Fibroblast of mammary gland (primary cell): ENCODE measurements at places on chromosomes 13 and 19.
A peak's percentile ranks its signal among the peaks of the same experiment; 100 is the strongest.

- DNase-seq = peak; percentile 26
These were observed 677 bp downstream of the TGDS start for GRCh38 chr13:94595001-94595949.

- DNase-seq = no peak
These were observed 46.5 kb upstream of the RCBTB2 start for GRCh38 chr13:48579165-48579918.

- no peak for DNase-seq
These were observed 2452.1 kb downstream of the PCDH9 start for GRCh38 chr13:64778002-64778401.

GRCh38 chr19:21569494-21569865 is 64.1 kb downstream of the ZNF429 start:
- peak; percentile 6 for DNase-seq

- no peak for DNase-seq
These were observed 44.2 kb downstream of the MBNL2 start for GRCh38 chr13:97266332-97266731.

GRCh38 chr19:42148266-42148665 is 16.0 kb upstream of the POU2F2 start:
- DNase-seq = no peak

GRCh38 chr13:44810061-44810840 is 179.0 kb downstream of the NUFIP1 start:
- DNase-seq = no peak

DNA sequence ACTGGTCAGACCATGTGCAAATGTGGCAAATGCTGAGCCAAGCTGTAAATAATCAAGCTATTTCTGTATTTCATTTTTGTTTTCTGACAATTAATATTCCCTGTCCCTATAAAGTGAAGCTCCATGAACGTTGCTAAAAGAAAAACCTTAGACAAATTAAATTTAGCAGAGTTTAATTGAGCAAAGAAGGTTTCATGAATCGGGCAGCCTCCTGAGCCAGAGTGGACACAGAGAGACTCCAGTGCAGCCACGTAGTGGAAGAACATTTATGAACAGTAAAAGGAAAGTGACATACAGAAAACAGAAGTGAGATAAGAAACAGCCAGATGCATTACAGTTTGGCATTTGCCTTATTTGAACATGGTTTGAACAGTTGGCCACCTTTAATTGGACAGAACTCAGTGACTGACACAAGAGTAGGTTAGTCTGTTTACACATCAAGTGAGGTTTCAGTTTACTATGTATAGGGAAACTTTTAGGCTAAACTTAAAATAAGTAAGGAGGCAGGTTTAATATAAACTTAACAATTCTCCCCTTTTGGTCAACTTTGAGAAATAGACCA is 69.7 kb downstream of the UFM1 start:
- DNase-seq = no peak

DNA sequence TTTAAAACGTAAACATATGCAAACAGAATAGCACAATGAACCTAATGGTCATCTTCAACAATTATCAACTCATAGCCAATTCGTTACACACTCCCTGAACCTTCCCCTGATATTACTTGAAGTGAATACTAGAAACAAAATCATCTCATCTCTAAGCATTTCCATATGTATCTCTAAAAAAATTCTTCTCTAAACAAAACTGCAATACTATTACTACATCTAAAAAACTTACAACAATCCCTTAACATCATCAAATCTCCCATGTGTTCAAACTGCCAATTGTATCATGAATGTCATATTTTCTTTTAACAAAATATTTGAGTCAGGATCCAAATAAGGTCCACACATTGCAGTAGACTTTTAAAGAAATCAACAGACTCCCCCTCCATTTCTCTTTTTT is 61.4 kb downstream of the FRY start:
- DNase-seq = no peak

GRCh38 chr13:112905990-112906641 is 62.9 kb upstream of the MCF2L start:
- DNase-seq = no peak

GRCh38 chr19:10764340-10764894 is 46.5 kb downstream of the DNM2 start:
- no peak for DNase-seq
